ENCODE measurements at places on chromosomes 7 and 10.

DNA sequence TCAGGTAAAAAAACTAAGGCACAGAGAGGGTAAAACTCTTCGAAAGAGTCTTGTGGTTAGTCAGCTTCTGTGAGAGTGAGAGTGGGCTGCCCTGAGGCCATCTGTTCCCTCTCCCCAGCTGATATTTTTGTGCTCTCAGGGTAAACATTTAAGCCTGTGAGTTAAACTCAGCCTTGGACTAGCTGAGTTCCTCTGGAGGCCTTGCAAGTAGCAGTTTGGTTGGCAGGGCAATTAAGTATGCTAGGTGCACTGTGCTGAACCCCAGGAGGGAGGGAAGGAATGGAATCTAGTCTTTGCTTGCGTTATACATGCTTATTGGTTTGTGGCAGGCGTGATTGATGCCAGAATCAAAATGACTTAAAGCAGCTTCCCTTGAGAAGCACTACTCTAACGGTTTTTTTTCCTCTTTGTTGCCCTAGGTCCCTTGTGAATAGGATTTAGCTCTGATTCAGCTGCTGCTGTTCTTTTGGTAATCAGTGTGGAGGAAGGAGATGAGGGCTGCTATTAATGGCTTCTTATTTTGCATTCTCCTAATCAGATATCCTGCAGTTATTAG, 140.2 kb downstream of the AUTS2 start:
- no peak for DNase-seq

DNA sequence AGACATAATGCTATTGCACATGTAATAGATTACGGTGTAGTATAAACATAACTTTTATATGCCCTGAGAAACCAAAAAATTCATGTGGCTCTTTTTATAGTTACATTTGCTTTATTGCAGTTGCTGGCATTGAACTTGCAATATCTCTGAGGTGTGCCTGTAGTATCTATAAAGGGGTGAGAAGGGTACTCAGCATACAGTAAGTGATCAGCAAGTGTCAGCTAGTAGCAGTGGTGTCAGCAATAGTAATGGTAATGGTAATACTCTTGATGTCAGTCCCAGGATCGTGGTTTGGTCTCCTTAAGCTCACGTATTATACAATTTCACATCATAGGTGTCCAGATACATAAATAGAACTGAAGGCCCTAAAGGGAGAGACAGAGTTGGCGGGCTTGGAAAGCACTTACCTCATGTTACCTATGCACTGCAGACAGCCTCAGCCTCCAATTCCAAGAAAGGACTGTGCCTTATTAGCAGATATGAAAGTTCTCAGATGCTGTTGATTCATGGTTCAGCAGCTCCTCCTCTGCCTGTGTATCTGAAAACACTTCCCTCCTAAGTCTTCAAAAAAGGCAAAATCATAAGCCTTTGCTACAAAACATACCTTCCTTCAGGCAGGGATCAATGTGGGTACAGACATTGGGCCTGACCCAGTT, 6.6 kb upstream of the GIMAP7 start:
- DNase-seq = no peak

DNA sequence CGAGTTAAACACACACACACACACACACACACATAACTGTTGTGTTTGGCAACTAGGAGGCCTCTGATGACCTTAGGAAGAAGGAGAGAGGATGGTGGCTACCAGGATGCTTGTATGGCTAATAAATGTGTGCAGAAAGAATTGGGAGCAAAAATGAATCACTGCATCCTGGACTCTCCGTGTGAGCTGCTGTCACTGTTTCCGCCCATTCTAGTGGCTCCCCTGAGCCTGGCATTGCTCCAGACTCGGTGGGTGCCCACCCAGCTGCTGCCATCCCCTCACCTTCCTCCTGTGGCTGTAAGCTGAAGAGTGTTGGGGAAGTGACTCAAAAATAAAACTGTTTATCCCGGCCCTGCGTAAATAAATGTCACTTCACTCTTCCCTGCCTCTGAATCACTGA, 149.5 kb upstream of the MINDY3 start:
- DNase-seq = no peak

- DNase-seq = peak; percentile 34
These were observed 100.6 kb downstream of the FAM204A start for GRCh38 chr10:118241229-118242137.

DNA sequence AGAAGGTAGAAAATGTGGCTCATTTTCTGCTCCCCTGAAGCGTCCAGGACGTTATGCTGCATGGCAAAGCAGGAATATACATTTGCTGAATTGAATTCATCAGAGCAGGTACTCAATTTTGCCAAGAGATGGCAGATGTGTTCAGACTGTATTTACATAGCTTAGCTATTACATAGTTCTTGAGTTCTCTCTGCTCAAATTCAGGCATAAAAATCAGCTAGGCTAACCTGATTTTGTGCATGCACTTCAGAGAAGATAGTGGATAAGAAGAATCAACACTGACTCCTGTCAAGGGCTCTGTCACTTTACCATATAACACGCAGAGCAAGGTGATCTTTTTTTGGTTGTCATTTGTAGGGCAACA, 209.2 kb upstream of the FAM3C start:
- DNase-seq = no peak

- no peak for DNase-seq
These were observed 113.9 kb downstream of the ABLIM1 start for GRCh38 chr10:114544045-114544659.

DNA sequence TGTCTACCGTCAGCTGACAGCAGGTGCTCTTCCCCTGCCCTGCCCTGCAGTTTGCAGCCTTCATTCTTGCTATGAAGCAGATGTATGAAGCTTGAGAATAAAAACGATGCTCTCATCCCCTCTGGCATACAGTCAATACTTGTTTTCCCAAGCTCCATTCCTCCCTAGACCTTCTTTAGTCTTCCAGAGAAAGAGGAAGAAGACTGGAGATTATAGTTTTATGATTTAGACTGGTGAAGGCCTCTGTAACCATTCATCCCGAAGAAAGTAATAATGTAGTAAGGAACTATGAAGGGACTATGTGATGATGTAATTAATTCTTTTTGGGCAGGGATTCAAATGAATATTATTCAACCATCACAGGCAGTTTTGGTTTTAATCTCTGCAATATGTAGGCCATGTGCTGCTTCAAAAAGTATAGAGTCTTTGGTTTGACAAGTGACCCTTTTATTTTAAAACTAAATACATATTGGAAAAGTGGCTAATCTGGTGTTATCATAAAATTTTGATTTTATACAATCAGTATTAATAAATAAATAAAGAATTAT, 242.4 kb upstream of the KIAA1217 start:
- no peak for DNase-seq

DNA sequence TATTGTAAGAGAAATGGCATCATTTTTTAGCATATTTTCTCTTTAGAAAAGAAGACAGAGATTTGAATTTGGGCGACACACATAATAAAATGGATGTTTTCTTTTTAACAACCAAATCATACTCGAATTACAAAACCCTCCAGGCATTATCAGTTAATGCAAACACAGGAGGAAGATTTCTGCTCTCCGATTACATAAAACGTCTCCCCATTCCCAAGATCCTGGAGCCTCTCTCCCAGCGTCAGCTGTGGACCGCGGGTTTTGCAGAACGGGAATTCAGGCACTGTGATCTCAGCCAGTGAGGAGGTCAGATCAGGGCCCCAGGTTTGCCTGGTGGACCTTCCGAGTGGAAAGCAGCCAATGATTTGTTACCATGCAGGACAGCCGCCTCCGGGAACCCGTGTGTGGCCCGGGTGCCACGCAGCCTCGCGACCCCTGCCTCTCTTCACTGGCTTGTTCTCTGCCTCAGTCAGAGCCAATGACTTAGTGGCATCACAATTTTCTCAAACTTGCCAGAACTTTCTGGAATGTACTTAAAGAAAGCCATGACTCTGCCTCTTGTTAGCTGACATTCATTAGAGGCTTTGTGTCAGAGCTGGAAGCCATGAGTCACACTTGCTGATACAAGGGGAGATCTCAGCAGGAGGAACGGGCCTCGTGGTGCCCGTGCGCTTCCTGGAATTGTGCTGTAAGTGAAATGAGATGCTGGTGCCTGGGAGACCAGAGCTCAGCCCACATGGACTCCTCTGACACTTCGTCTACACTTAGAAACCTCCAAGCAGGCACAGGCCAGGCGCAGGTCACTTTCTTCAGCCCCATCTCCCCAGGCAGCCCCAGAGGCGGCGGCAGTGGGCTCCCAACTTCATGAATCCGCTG, 246.1 kb downstream of the KLF6 start:
- no peak for DNase-seq

DNA sequence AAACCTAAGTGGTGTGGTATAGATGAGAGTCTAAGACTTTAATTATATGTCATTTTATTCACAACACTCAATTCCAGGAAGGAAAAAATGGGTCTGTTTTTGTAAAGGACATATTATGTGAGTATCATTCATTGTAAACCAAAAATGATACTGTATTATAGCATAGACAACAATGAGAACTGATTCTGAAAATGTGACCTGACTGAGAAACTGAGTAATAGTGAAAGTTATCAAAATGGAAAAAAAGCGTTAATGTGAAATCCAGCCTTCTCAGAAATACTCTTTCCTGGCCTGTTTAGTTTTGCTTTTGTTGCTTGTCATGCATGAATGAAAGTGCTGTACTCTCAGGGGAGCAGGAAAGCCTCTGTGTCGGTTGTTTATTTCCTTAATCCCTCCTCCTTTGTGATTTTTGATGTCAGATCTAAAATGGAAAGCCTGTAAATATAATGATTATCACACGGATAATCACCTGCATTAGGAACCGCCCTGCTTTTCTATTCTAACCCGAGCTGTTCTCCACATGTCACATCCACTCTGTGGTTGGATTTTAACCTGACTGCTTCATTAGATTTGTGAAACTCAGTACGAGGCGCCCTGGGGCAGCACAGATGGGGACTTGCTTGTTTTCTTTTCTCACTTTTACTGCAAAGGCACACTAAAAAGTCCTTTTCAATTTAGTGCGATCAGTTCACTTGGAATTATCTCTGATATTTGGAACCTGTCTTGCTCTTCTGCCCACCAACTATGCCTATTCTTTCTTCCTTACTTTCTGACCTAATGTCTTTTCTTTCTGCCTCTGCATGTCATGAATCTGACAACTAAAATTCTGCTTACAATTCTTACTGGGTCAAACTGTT, 240.9 kb upstream of the KAT6B start:
- DNase-seq = peak; percentile 28

- no peak for DNase-seq
These were observed 77.1 kb downstream of the ORC5 start for GRCh38 chr7:104130726-104131125.

- no peak for DNase-seq
These were observed 95.4 kb downstream of the HIPK2 start for GRCh38 chr7:139682136-139683013.

DNA sequence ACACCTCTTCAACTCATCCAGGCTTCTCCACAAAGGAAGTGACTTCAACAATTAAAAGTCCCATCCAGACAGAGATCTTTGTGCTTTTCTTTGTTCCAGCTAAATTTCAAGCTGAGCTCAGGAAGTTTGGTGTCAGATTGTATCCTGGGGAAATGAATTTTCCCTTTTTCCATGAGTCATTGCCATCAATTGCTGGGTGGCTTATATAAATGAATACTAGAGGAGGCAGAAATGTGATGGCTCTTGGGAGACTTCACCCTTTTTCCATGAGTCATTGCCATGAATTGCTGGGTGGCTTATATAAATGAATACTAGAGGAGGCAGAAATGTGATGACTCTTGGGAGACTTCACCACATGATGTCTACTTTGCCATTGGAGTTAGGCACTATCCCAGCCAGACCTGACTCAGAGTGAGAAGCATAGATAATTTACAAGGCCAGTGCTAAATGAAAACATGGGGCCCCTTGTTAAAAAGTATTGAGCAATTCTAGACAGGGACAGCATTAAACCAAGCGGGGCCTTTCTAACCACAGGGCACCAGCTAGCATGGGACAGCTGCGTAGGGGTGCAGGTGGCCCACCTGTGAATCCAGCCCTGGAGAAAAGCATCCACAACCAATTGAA, 339.2 kb upstream of the PODXL start:
- no peak for DNase-seq

DNA sequence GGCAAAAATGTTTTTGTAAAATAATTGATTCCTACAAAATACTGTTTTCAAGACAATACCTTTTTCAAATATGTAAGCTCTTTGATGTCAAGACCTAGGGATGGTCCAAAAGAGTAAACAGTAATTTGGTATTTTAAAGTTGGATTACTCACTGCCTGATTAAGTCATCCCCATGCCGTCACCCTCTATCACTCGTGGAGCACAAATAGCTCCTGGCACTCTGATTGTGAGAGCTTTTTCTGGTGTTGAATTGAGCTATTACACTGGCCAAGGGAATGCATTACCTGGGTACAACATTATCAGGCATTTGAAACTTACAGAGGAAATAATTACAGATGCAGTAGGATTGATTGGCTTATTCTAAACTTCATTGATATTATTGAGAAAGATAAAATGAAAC, 231.9 kb upstream of the GRM3 start:
- no peak for DNase-seq

DNA sequence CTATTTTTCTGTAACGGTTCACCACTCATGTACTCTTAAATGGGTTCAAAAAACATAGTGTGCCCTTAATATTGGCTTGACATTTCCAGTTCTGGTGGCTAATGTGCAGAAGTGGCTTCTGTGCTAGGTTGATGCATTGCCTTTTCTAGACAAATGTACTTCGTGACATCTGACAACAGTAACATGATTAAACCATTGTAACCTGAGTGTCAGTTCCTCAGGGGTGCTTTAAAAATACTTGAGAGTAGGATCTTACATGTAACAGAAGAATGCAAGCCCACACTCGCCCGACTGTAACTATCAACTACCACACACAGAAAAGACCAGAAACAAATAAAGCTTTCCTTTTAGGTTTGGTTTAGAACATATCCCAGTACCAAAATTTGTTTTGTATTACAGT, 393.4 kb upstream of the NFE2L3 start:
- peak; percentile 82 for DNase-seq

- peak; percentile 27 for DNase-seq
These were observed 38.8 kb downstream of the TMEM60 start for GRCh38 chr7:77759294-77759889.

DNA sequence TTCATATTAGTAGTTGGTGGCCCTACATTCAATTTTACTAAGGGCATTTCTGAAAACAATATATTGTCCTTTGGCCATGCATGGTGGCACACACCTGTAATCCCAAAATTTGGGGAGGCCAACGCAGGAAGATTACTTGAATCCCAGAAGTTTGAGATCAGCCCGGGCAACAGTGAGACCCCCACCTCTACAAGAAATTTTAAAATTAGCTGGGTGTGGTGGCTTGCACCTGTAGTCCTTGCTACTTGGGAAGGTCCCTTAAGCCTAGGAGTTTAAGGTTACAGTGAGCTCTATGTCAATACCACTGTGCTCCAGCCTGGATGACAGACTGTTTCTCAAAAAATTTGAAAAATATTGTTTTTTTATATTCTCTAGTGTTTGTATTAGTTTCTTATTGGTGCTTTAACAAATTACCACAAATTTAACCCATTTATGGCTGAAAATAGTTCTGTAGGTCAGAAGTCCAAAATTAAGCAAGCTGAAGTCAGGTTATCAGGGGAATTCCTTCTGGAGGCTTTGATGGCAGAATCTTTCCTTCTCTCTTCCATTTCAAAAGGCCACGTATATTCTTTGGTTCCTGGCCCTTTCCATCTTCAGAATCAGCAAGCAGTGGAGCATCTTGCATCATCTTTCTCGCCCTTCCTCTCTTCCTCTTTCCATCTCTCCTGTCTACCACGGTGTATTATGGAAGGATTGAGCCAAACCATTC, 12.4 kb downstream of the CBX3 start:
- DNase-seq = no peak

- DNase-seq = no peak
These were observed 22.1 kb downstream of the CLDN12 start for GRCh38 chr7:90425376-90425775.

GRCh38 chr10:93115661-93116383, 42.1 kb downstream of the CYP26A1 start:
- no peak for DNase-seq

GRCh38 chr10:5944389-5945189, 32.8 kb downstream of the IL15RA start:
- DNase-seq = no peak
